Neural crest cell (in vitro differentiated cells): ENCODE measurements at places on chromosomes 2 and 18. TPM values are rescaled to one million over a fixed set of nuclear protein-coding genes. Genes with fewer than 3 reads are reported as not detected.

The ANO7 gene
- total RNA-seq: 3.2 TPM in 2 replicates

DNA sequence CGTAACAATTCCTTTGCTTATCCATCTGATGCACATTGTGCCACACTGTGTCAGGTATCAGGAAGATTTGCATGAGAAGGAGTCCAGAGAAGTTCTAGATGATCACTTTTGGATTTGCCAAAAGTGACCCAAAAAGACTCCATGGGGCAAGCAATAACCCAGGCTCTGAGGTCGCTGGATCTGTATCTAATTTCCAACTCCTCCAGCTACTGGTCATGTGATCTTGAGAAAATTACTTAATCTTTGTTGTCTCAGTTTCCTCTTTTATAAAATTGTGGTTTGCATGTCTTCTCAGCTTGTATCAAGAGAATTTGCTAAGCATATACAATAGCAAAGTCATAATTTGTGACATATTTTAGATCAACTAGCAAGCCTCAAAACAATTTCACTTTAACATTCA lies 61.3 kb upstream of the ITGA4 start:
- H3K4me1 ChIP-seq: peaks cover 31% of the 10 kb centered on the region
- no peaks in the 10 kb centered on the region for H3K27me3 ChIP-seq
- no peak overlapping the region for H3K4me3 ChIP-seq
- H3K36me3 ChIP-seq: peaks cover 2% of the 10 kb centered on the region
- no peak for DNase-seq
- H3K27ac ChIP-seq: no peak overlapping the region

DNA sequence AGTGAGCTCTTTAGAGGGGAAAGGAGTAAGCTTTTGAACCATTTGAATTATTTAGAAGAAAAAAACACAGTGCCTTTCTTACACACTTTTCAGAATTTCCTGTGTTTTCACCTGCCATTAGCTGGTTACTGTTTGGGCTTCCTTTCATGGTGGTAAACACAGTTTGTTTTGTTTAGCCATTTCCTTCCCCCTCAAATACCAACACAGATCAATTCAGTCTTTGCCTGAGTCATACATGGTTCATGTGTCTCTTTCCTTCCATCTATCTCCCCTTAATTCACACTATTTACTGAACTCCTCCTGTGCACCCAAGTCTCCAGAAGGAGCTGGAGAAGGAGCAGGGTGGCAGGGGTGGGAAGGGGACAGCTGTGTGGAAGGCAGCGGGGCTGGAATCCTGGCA lies 45.0 kb downstream of the TCF7L1 start:
- H3K27ac ChIP-seq: peak overlapping the region; percentile 88
- H3K27me3 ChIP-seq: no peaks in the 10 kb centered on the region
- H3K36me3 ChIP-seq: peaks cover 9% of the 10 kb centered on the region
- DNase-seq: no peak

GRCh38 chr2:39523308-39524044 lies 86.4 kb upstream of the MAP4K3 start:
- peaks cover 15% of the 10 kb centered on the region for H3K36me3 ChIP-seq
- no peak overlapping the region for H3K4me3 ChIP-seq
- no peak overlapping the region for H3K27ac ChIP-seq
- H3K27me3 ChIP-seq: no peaks in the 10 kb centered on the region

DNA sequence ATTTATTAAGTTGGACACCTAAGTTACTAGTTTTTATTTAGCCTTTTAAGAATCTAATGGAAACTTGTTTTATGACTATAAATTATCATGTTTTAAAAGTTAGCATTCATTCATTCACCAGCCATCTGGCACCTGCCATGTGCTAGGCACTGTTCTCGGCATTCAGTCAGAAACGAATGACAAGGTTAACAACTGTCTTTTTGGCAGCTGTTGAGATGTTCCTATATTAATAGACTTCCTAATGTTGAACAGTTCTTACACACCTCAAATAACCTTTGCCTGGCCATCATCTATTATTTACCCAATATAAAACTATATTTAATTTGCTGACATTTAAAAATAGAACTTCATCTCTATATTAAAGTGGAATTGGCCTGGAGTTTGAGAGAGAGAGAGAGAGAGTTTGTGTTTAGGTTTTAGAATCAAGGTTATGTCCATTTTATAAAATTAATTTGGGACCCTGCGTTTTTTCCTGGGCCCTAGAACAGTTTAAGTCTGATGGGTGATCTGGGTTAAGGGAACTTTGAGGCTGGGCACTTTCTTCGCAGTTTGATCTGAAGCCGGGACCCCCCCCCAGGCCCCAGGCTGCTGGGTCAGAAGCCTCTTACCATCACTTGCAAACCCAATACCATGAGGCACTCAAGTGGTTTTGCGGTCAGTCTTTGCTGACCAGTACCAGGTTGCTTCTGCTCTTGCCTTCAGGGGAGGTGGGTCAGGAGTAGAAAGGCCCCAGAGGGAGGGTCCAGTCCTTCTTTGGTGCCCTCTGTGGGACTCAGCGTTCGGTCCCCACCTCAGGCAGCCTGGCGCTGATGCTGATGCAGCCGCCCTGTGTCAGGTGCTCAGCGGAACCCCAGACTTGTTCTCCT lies 48.3 kb upstream of the ASB1 start:
- no peak for DNase-seq
- H3K27me3 ChIP-seq: no peaks in the 10 kb centered on the region
- H3K4me3 ChIP-seq: no peak overlapping the region
- H3K36me3 ChIP-seq: peaks cover 24% of the 10 kb centered on the region

GRCh38 chr2:170975943-170976270 lies 46.9 kb downstream of the GORASP2 start:
- peaks cover 18% of the 10 kb centered on the region for H3K4me1 ChIP-seq
- DNase-seq: no peak
- no peaks in the 10 kb centered on the region for H3K36me3 ChIP-seq
- no peak overlapping the region for H3K27ac ChIP-seq
- no peak overlapping the region for H3K4me3 ChIP-seq

- H3K36me3 ChIP-seq: peaks cover 4% of the 10 kb centered on the region
- DNase-seq: no peak
- no peaks in the 10 kb centered on the region for H3K27me3 ChIP-seq
- H3K4me1 ChIP-seq: peaks cover 34% of the 10 kb centered on the region
- H3K27ac ChIP-seq: no peak overlapping the region
Measured at GRCh38 chr2:200467806-200468681, 41.8 kb downstream of the KCTD18 start.

DNA sequence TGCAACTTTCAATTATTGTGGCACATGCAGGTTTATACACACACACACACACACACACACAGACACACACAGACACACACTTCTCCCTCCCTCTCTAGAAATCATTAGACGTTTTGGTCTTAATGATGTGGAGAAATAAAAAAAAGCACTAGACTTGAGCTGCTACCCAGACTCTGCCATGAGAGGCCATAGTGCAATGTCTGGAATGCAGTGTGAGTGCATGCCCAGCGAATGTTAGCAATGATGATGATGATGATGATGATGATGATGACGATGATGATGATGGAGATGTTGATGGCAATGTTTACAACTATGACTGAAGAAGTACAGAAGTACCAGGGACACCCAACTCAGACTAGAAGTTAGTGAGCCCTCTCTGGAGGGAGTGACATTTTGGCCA lies 23.8 kb upstream of the KLHL29 start:
- H3K4me1 ChIP-seq: peaks cover 30% of the 10 kb centered on the region
- H3K36me3 ChIP-seq: no peaks in the 10 kb centered on the region
- no peak for DNase-seq
- H3K27ac ChIP-seq: no peak overlapping the region
- H3K27me3 ChIP-seq: no peaks in the 10 kb centered on the region

- no peak overlapping the region for H3K4me3 ChIP-seq
- DNase-seq: no peak
- H3K4me1 ChIP-seq: peaks cover 3% of the 10 kb centered on the region
- no peaks in the 10 kb centered on the region for H3K27me3 ChIP-seq
- H3K27ac ChIP-seq: no peak overlapping the region
Measured at GRCh38 chr2:176934131-176934530, 278.5 kb upstream of the HNRNPA3 start.

GRCh38 chr18:56888978-56889377 lies 237.8 kb downstream of the WDR7 start:
- no peaks in the 10 kb centered on the region for H3K27me3 ChIP-seq
- H3K4me3 ChIP-seq: no peak overlapping the region
- peaks cover 11% of the 10 kb centered on the region for H3K36me3 ChIP-seq
- H3K27ac ChIP-seq: no peak overlapping the region

DNA sequence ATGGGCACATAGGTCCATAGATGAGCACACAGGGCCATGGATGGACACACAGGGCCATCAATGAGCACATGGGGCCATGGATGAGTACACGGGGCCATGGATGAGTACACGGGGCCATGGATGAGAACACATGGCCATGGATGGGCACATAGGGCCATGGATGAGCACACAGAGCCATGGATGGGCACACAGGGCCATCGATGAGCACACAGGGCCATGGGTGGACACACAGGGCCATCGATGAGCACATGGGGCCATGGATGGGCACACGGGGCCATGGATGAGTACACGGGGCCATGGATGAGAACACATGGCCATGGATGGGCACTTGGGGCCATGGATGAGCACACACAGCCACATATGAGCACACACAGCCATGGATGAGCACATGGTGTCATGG lies 192.6 kb upstream of the HDAC4 start:
- DNase-seq: no peak
- H3K4me1 ChIP-seq: peaks cover 7% of the 10 kb centered on the region
- no peaks in the 10 kb centered on the region for H3K27me3 ChIP-seq
- no peak overlapping the region for H3K27ac ChIP-seq
- H3K36me3 ChIP-seq: no peaks in the 10 kb centered on the region

GRCh38 chr2:5824126-5824525 lies 131.9 kb downstream of the SOX11 start:
- H3K27ac ChIP-seq: no peak overlapping the region
- no peak overlapping the region for H3K4me3 ChIP-seq
- H3K27me3 ChIP-seq: no peaks in the 10 kb centered on the region
- H3K36me3 ChIP-seq: peaks cover 14% of the 10 kb centered on the region
- peaks cover 7% of the 10 kb centered on the region for H3K4me1 ChIP-seq

- no peaks in the 10 kb centered on the region for H3K27me3 ChIP-seq
- peaks cover 12% of the 10 kb centered on the region for H3K4me1 ChIP-seq
Measured at GRCh38 chr18:56541793-56542192, 96.6 kb downstream of the TXNL1 start.

- no peaks in the 10 kb centered on the region for H3K36me3 ChIP-seq
- H3K4me1 ChIP-seq: no peaks in the 10 kb centered on the region
- H3K27ac ChIP-seq: no peak overlapping the region
- no peaks in the 10 kb centered on the region for H3K27me3 ChIP-seq
- DNase-seq: no peak
- no peak overlapping the region for H3K4me3 ChIP-seq
Measured at GRCh38 chr2:36147670-36148390, 207.7 kb upstream of the CRIM1 start.

GRCh38 chr2:147917161-147917560 lies 72.3 kb downstream of the ACVR2A start:
- no peak overlapping the region for H3K27ac ChIP-seq
- H3K27me3 ChIP-seq: no peaks in the 10 kb centered on the region
- peaks cover 18% of the 10 kb centered on the region for H3K4me1 ChIP-seq
- H3K4me3 ChIP-seq: no peak overlapping the region
- H3K36me3 ChIP-seq: peaks cover 15% of the 10 kb centered on the region

The TUBB8B gene
- not detected in 2 replicates for total RNA-seq

The GCKR gene
- total RNA-seq: 0.42 TPM in 1 of 2 replicates, not detected in the other

The B3GNT2 gene
- total RNA-seq: 7.2 and 7.7 TPM in 2 replicates

DNA sequence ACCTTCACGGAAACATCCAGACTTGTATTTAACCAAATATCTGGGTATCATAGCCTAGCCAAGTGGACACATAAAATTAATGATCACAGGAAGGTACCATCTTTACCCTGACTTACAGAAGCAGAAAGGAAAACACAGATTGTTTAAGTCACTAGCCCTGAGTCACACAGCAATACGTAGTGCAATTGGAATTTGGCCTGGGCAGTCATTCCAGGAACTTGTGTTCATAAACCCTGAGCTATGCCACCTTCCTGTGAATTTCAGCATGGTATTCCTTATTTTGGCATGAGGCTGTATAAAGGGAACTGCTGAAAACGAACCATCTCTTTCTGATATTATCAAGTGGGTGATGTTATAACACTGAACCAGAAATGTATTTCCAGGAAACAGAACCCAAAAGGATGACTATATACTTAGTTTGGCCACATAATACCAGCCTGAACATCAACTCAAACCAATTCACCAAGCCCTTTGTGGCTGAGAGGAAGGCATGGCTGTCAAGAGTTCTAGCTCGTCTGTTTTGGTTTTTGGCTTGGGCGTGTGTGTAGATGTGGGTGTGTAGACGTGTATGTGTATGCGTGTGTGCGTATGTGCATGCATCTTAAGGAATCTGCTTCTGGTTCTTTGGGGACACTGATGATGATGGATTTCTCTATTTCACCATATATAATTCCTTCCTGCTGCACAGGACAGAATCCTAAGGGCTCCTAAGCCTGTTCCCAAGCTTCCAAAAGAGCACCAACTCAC lies 533.4 kb upstream of the ID2 start:
- no peaks in the 10 kb centered on the region for H3K36me3 ChIP-seq
- DNase-seq: no peak
- no peak overlapping the region for H3K27ac ChIP-seq
- H3K4me1 ChIP-seq: peaks cover 4% of the 10 kb centered on the region
- no peak overlapping the region for H3K4me3 ChIP-seq

DNA sequence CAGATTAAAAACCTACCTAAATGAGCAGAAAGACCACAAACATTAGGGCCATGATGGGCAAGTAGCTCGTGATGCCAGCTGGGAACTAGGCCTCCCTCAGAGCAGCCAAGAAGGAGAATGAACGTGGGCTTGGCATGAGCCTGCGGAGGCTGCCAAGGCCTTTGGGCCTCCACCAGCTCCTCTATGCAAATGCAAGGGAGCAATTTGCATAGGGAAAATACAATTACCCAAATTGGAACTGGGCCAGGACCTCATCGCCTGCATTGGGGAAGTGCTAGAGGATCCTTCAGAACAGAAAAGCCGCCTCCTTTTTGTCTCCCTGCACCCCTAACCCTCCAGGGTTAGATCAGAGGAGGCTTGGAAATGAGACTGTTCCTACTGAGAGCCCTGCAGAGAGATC lies 326.4 kb downstream of the SMAD2 start:
- no peaks in the 10 kb centered on the region for H3K4me1 ChIP-seq
- no peak overlapping the region for H3K27ac ChIP-seq
- H3K36me3 ChIP-seq: no peaks in the 10 kb centered on the region

GRCh38 chr2:64922482-64923384 lies 66.5 kb upstream of the SLC1A4 start:
- H3K4me1 ChIP-seq: peaks cover 12% of the 10 kb centered on the region
- no peak overlapping the region for H3K4me3 ChIP-seq
- peak overlapping the region; percentile 21 for H3K27ac ChIP-seq
- no peak for DNase-seq
- peaks cover 3% of the 10 kb centered on the region for H3K36me3 ChIP-seq
- no peaks in the 10 kb centered on the region for H3K27me3 ChIP-seq

DNA sequence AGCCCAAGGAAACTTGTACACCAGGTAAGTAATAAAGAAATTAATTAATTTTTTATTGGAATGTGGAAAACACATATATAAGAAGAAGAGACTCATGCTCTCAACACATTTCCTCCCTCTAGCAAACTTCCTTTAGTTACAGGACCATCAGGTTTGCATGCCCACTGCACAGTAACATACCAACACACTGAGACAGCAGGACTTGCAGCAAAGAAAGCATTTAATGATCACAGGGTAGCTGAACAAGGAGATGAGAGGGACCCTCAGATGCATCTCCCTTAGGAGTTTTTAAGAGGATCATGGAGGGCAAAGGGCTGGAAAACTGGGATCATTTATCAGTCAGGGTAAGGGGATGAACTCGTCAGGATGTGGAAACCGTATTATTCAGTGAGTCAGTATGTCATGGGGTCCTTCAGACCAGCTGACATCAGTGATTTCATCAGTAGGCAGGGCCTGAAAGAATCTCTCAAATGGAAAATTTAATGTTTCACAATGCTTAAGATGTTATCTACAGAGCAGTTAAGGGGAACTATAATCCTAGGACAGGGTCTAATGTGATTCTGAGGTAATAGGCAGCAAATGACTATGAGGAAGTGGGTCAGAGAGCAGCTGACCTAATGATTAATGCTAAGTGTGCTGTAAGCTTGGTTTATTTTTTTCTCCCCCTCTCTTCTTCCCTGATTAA lies 193.8 kb upstream of the RND3 start:
- peaks cover 11% of the 10 kb centered on the region for H3K4me1 ChIP-seq
- no peak overlapping the region for H3K27ac ChIP-seq
